ENCODE measurements at places on chromosomes 5 and 9.

- no peak for DNase-seq
Observed at GRCh38 chr5:17400724-17401469, 97.1 kb upstream of the TAF11L2 start.

GRCh38 chr5:169838688-169839087 lies 141.6 kb downstream of the INSYN2B start:
- DNase-seq = no peak

DNA sequence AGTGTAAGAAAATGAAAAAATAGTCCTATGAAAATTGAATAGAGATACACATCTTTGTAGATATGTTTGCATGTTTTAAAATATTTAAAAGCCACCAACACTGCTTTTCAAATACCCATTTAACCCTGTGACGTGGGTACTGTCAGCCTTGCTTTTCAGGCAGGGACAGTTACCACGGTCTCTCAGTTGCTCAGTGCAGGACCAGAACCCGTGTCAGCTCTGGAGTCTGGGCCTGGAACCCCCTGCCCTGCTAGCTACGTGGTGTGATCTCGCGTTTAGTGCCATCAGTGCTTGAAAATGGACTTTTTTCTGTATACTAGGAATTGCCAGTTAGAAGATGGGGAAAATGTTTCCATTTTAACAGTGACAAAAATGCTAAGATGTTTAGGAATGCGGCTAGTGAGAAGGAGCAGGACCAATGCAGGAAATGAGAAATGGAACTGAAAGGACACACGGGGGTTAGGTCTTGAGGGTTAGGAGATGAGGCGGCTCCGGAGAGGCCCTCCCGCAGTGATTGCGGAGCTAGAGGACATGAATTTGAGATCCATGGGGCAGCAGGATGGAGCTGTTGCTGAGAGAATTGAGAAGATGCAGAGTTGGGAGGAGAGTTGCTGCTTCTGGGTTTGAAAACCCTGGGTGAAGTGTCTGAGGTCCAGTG lies 13.7 kb downstream of the RNU6ATAC start:
- no peak for DNase-seq

- DNase-seq = no peak
Observed at GRCh38 chr9:114321759-114322158, 1.1 kb upstream of the ORM1 start.

- no peak for DNase-seq
Observed at GRCh38 chr5:60585618-60586017, 114.3 kb downstream of the DEPDC1B start.

DNA sequence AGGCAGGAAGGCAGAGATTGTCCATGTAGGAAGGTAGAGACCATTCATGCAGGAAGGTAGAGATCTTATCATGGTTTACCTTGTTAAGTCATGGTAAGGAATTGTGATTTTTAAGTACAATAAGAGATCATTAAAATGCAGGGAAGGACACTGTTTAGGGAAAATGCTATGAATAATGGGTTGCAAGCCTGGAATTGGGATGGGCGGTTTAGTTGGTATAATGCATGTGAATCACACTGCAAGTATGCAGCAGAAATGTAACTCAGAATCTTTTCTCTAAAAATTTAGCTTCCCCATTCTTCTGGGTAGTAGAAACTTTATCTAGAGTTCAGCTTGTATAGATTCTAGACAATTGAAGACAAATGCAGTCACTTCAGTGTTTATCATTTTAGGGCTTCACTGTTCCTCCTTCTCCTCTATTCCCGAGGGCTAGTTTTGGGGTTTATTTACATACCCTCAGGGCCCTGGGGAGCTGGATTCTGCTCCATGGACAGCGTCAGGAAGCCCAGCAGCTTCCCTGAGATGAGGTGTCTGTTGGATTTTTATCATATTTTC lies 212.0 kb downstream of the SREK1 start:
- DNase-seq = no peak

DNA sequence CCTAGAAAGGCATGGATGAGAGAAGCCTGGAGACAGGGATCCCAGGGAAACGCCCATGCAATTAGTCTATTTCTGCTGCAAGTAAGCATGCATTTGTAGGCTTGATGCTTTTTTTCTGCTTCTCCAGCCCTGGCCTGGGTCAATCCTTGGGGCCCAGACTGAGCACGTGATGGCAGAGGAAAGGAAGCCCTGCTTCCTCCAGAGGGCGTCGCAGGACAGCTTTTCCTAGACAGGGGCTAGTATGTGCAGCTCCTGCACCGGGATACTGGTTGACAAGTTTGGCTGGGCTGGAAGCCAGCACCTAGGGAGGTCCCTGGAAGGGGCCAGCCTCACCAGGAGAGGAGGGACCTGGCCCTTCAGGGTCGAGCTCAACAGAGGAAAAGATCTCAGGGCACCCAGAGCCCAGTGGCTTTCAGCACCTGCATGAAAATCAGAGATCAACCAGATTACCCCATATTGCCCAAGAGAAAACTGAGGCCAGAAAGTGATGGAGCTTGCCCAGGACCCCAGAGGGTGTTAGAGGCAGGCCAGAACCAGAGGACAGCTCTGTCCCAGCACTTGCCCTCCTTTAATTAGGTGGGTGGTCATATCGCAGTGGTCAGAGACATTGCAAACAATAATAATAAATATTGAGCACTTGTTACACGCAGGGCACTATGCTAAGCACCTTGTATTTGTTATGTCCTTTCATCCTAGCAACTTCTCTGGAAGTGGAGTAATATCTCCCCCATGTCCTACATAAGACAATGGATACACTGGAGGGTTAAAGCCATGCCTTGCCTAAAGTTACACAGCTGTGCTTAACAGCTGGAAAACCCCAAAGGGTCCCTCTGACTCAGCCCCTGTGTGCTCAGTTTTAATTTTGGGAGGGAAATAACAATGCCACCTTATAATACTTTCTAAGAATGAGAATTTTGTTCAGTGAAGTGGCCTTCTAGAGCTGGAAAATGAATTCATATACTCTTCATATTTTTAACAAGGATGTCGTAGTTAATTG lies 67.1 kb downstream of the KLF4 start:
- DNase-seq = no peak

DNA sequence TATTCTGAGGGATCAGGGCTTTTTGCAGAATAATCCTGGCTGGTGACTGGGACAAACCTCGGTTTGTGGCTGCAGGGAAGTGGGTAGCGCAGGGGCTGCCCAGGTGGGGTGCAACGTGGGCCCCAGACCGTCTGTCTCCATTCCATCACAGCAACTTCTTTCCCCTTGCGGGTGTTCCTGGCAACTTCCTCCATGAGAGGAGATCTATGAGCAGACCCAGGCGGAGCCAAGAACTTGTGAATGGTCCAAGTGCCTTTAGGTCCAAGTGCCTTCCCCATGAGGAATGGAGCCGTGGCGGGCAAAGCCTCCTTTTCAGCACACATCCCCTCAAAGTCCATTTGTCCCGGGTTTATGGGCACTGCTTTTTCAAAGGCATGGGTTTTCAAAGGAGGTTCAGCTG lies 136.5 kb downstream of the PHF2 start:
- DNase-seq = no peak

GRCh38 chr9:133380734-133381133 lies 4.6 kb downstream of the STKLD1 start:
- no peak for DNase-seq

DNA sequence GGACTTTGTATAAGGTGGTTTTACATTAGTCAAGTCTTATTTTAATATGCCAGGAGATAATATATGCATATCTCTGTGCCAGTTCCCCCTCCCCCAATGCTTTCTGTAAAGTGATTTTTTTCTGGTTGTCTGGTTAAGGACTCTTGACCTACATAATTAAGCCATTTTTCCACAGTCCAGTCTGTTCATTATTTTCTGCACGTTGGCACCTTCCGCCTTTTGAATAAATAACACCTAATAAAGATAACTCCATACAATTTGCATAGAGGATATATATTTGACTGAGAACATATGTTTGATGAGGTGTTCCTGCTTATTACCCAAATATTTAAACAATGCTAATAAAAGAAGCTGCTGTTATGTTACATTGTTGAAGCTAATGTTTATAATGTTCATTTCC lies 320.9 kb downstream of the DMAC1 start:
- no peak for DNase-seq

DNA sequence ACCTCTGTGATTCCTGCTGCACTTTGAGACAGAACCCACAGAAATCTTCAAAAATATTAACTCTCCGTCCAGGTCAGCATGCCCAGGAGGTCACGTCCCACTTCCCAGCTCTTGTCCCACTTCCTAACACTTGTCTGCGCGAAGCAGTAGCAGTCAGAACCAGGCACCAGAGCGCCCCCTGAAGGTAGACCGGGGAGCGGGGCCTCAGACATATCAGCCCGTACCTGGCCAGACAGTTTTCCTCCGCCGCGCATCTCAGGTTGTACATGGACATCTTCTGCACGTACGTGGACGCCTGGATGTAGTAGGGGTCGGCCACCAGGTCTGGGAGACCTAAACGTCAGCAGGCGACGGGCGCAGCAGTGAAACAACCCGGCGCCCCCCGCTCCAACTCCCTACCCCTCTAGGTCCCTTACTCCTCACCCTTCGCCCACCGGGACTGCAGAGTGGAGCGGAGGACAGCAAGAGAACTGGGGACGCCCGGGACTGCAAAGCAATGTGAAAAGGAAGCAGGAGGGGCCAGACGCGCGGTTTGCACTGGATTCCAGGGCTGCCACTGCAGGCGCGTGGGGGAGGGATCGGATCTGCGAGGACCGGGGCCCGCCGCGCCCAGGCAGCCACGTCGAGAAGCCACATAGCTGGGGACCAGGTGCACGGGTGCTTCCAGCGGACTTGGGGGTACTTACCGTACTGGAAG lies 1.2 kb downstream of the LOX start:
- no peak for DNase-seq

GRCh38 chr9:97220894-97221477 lies 86.5 kb upstream of the CCDC180 start:
- DNase-seq = no peak

DNA sequence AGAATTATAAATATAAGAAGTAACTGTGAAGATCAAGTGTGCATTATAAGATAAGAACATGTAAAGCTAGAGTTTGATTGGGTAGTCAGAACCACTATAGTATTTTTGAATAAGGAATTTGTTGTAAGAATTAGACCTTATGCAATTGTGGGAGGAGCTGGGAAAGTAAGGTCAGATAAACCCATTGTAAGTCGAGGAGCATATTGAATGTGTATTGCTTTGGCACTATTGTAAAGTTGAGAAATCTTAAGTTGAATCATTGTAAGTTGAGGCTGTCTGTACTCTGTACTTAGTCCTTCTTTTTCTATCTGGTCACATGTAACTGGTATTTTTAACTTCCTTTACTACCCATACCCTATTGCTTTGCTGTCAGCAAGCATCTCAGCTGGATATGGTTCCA lies 158.7 kb downstream of the CCDC171 start:
- no peak for DNase-seq

DNA sequence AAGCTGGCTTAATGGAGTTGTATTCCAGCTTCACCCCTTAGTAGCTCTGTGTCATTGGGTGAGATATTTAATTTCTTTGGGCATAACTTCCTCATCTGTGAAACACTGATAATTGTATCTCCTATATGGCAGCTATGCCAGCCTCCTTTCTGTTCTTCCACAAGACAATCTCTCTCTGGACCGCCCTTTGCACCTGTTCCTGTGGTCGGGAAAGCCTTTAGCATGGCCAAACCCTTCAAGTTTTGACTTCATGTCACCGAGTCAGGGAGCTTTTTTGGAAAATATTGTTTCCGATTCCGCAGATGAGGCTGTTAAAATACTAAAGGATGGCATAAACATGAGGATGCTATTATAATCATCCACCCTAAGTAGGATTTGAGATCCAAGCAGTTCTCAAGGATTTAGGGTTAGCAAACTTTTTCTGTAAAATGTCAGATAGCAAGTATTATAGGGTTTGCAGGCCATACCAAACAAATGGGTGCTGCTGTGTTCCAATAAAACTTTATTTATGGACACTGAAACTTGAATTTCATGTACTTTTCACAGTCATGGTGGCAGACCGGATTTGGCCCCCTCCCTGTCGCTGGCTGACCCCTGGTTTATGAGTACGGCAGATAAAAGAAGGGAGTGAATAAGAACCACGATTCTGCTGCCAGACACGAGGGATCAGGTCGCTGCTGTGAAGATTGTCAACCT lies 695 bp upstream of the NDFIP1 start:
- no peak for DNase-seq

DNA sequence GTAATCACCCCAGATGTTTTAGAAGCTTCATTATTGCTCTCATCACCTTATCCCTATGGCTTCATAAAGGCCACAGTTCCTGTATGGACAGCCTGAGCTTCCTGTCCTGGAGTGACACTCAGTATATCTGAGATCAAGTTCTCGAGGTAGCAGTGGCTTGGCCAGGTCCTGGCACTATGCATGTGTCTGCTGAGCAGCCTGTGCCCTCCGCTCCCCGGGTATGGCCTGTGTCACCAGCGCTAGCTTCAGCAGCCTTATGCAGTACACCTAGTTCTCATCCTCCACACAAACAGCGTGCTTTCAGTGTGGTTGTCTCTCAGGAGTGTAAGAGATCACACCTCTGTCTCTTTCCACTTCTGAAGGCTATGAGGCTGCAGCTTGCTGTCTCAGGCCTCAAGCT lies 514.7 kb downstream of the DIRAS2 start:
- no peak for DNase-seq

DNA sequence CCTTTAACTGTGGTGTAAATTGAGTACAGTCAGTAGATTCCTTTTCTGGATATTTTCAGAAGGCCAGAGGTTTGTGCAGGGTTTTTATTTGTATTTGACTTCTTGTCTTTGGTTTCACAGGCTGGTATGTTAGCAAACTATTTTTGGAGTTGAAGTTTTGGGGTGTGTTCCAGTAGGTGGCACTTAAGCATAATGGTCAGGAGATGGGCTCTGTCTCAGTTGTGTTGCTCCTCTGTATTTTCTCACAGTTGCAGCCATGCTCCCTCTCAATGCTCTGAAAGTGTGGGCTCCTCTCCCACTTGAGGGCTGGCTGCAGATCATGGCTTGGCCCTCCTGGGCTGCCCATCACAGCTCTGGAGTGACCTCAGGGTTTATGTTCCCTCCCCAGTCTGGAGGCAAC lies 267.0 kb upstream of the PCSK5 start:
- DNase-seq = no peak

DNA sequence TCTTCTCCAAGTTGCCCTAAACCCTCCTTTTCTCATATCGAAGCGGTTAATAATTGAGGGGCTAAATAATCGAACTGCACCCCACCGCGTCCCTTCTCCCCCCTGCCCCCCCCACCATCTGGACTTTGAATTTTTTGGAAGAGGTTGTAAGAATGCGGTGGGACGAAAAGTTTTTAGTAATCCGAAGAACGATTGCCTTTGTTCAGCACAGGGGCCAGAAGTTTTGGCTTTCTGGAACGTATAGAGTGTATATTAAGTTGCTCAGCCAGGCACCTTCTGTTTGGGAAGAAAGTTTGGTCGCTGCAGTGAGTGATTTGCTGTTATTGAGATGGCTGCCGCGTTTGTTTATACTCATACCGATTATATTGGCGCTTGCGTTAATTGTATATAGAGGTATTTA lies 518 bp downstream of the ERBIN start:
- DNase-seq = no peak

DNA sequence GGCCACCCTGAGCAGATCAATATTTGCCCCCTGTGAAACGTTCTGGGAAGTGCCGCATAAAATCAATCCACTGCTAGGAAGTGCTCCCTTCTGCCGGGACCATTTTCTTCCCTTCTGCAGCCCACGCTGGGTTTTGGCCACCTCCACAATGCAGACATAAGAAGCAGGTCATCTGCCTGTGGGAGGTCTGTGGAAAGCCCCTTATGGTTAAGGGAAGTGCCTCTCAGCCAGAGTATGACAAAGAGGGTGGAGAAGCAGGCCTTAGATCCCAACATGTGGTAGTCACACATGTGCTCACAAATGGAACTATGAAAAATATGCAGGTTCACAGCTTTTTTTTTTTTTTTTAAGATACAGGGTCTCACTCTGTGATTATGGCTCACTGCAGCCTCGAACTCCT lies 82.8 kb downstream of the SLC1A3 start:
- no peak for DNase-seq

- no peak for DNase-seq
Observed at GRCh38 chr5:55438998-55439397, 95.8 kb downstream of the PLPP1 start.
